ENCODE measurements at places on chromosomes 11 and 22.

- DNase-seq, result no peak
These were observed 22.7 kb upstream of the P2RY2 start for GRCh38 chr11:73195191-73196007.

DNA sequence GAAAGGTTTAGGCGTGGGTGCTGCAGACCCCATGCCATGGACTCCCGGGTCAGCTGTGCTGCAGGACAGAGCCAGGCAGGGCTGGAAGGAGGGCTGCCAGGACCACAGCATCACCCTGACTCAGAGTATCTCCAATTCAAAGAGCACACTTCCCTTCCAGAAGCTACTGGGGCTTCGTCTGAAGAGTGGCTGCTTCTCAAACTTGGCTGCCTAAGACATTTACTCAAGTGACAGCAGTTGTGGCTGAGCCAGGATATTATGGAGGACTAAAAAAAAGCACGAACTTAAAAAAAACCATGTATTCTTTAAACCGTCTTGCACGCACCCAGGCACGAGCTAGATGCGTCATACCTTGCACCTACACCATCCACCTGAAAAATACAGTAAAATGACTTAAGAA, 13.0 kb upstream of the BID start:
- DNase-seq, result no peak

- no peak for DNase-seq
These were observed 102.7 kb upstream of the CCT8L2 start for GRCh38 chr22:16695261-16695660.

DNA sequence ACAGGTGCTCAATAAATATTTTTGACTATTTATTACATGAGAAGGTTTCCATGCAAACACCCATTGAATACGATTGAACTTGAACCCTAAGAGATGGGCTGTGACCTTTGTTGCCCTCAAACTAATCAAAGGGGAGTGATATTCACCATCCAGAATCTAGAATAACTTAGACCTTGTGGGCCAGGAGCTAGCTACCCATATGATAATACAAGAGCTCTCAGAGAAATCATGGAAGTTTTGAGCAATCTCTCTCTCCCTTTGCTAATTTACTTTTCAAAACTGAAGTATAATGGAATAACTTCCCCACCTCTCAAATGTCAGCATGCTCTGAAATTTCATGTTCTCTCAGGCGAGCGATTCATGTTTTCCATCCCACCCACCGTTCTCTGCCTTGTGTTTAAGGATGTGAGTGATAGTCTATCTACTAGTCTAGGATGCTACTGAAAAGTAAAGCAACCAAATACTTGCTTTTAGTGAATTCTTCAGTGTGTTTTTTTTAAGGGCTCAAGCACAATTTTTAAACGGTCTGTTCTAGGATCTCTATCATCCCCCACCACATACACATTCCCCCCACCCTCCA, 33.3 kb downstream of the BARX2 start:
- DNase-seq, result no peak

DNA sequence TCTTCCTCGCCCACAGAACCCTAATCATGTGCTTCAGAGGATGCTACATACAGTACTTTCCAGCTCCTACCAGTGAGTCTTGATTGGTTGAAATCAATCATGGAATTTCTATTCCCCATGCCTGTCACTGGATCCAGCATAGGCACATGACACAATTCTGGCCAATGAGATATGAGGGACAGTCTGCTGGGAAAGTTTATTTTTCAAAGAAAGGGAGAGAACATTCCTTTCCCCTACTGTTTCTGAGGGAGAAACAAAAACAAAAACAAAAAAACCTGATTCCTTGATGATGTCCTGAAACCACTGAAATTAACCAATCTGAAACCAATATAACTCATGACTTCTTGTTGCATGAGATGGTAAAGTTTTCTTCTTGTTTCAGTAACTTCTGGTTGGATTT, 3.3 kb upstream of the RCN1 start:
- no peak for DNase-seq
